Karpas-422 (cell line): ENCODE measurements at places on chromosomes 11 and 22. TPM values are rescaled to one million over a fixed set of nuclear protein-coding genes. Genes with fewer than 3 reads are reported as not detected.

Gene CCDC134
- 4.4 and 12.5 TPM in 2 replicates for total RNA-seq

Gene ANKK1
- 0.32 and 0.67 TPM in 2 replicates for total RNA-seq

Gene PYGM
- 1.3 TPM in 1 of 2 replicates, not detected in the other for total RNA-seq

Gene KREMEN1
- total RNA-seq: not detected in 2 replicates

Gene OR9G4
- total RNA-seq: not detected in 2 replicates

Gene C22orf31
- total RNA-seq: not detected in 2 replicates

Gene C11orf97
- total RNA-seq: not detected in 2 replicates

Gene ADORA2A
- total RNA-seq: 65.9 and 86.7 TPM in 2 replicates

Gene USP2
- 15.4 and 16.9 TPM in 2 replicates for total RNA-seq

Gene CTNND1
- total RNA-seq: 5.7 and 6.0 TPM in 2 replicates

Gene OTOG
- total RNA-seq: not detected in 2 replicates

Gene C1QTNF4
- 4.9 TPM in 1 of 2 replicates, not detected in the other for total RNA-seq

Gene C22orf39
- 39.0 and 59.3 TPM in 2 replicates for total RNA-seq
